ENCODE measurements at places on chromosomes 6 and 20. TPM values are rescaled to one million over a fixed set of nuclear protein-coding genes. Genes with fewer than 3 reads are reported as not detected.

Gene DACT2
- total RNA-seq: not detected

Gene XKR7
- 0.05 TPM for total RNA-seq

Gene PHF3
- 108 TPM for total RNA-seq

Gene CAPN11
- 0.66 TPM for total RNA-seq

Gene ID4
- total RNA-seq: not detected

Gene CST9L
- not detected for total RNA-seq

Gene BFSP1
- total RNA-seq: not detected

Gene HIVEP2
- total RNA-seq: 58.9 TPM

Gene BIRC7
- not detected for total RNA-seq

Gene BPIFB2
- total RNA-seq: not detected

Gene TRIM10
- not detected for total RNA-seq

Gene CASS4
- 14.3 TPM for total RNA-seq

Measured in naive thymus-derived CD4-positive, alpha-beta T cell (primary cell).